ENCODE measurements at places on chromosomes 4 and X.

- DNase-seq, result no peak
Observed at GRCh38 chrX:102968216-102968615, 31.1 kb downstream of the RAB40AL start.

- no peak for DNase-seq
Observed at GRCh38 chr4:147570616-147571015, 46.6 kb upstream of the TMEM184C start.

- DNase-seq, result no peak
Observed at GRCh38 chr4:153274967-153275366, 69.5 kb upstream of the MND1 start.

GRCh38 chr4:38745881-38746280, 36.9 kb downstream of the TLR10 start:
- DNase-seq, result no peak

DNA sequence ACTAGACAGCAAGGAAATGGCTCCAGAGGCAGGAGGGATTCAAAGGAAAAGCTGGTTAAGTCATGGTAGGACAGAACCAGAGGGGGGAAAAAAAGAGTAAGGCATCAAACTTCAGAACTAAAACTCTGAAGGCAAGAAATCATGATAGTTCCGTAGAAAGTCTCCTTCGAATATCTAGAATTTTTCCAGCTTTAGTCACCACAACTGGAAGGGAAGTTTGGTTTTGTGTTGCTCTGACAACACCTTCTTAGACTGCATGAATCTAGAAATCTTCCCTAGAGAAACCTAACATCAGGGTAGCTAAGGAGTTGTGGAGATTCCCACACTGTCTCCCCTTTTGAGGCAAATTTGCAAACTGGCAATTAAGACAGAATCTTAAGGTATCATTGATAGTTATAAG, 33.7 kb downstream of the AMMECR1 start:
- DNase-seq, result no peak

- DNase-seq, result no peak
Observed at GRCh38 chrX:131778269-131779218, 234.7 kb downstream of the OR13H1 start.

DNA sequence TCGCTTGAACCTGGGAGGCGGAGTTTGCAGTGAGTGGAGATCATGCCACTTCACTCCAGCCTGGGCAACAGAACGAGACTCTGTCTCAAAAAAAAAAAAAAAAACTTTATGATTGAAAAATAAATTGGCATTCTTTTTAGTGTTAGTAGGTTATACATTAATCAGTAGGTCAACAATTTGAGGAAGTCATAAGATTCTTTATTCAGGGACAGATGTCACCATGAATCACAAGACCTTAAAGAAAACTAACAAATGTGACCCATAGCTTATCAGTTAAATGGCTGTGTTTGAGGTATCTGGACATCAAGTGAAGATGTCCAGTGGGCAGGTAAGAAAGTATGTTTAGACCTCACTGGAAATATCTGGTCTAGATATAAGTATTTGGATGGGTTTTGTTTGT, 9.3 kb upstream of the PRMT9 start:
- no peak for DNase-seq

DNA sequence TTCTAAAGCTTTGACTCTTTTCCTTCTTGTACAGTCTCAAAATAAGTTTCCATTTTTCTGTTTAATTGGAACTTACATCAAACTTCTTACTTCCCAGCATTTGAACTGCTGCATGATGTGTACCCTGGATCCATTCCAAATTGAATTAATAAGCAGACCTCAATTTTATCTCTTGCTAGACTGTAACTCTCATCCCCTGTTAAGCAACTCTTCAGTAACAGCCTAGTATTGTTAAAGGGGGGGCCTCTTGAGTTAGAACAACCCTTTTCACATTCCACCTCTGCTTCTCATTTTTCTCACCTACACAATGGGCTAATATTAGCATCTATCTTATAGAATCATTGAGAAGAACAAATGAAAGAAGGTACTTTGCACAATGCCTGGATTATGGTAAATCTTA, 169.4 kb downstream of the IL1RAPL1 start:
- no peak for DNase-seq

- no peak for DNase-seq
Observed at GRCh38 chr4:2848449-2848848, 4.8 kb downstream of the ADD1 start.

- no peak for DNase-seq
Observed at GRCh38 chrX:153342762-153343558, 9.0 kb downstream of the ZNF275 start.

DNA sequence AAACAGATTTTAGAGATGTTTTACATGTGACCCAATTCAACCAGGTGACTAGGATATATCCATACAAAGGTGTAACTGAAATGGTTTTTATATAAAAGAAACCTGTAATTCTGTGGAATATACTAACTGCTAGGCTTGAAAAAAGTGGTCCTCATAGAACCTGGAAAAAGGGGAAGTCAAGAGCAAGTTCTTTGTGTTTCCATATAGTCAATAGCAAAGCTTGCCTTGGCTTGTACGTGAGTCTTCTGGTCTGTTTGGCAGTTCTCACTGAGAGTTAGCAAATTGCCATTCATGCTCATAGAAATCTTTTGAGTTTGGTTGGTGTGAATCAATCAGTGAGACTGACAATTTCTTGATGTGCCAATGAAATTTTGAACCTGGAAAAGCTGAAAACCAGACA, 79.4 kb upstream of the SMIM10 start:
- no peak for DNase-seq

- no peak for DNase-seq
Observed at GRCh38 chr4:147524601-147525000, 43.7 kb downstream of the EDNRA start.

DNA sequence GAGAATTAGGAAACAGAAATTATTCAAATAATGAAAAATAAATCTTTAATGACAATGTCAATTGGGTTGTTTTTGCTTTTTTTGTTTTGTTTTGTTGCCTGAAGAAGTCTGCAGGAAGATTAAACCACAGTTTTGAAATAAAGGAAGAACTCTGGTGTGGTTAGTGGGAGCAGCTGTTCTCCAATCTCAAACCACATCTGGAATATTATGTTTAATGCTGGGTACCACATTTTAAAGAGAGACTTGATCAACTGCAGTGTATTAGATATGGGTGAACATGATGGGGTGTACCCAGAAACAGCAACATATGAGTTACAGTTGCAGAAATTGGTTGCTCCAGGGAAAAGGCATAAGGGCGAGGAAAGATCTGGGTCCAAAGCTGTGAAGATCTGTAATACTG, 171.2 kb upstream of the RPL34 start:
- DNase-seq, result no peak

GRCh38 chr4:36123906-36124305, 120.4 kb downstream of the ARAP2 start:
- no peak for DNase-seq

DNA sequence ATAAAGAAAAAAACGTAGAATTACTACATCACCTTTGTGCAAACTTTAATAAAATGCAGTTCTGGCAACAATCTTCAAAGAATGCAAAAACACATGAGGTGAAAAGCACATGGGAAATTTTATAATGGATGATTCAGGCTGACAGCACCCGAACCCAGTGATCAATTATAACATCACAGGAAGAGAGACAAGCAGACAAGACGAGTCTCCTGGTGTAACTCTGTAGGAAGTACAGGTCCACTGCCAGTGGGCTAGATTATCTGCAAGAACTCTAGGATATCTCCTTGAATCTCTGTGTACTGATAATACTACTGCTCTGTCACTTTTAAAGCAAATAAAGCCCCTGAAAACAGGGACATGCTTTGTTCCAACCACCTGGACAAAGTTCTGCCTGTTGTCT, 58.9 kb upstream of the NXF3 start:
- DNase-seq, result no peak

- DNase-seq, result no peak
Observed at GRCh38 chrX:111444881-111445280, 32.9 kb upstream of the DCX start.

- DNase-seq, result no peak
Observed at GRCh38 chrX:74922922-74923543, 2.2 kb downstream of the NEXMIF start.

DNA sequence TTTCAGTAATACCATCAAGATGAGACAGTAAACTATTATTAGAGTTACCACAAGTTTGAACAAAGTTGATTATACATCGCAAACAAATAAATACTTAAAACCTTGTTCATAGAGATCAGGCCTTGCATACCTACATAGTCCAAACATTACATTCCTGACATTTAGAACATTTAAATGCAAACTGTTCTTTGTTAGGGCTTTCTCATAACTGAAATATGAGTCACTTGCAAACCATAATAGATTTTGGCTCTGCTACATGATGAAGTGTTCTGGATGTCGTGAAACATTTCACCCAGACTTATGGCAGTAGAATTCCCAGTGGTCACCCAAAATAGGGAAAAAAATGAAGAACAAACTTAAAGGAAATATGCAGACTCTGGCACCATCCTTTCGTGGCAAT, 75.0 kb downstream of the FAT4 start:
- no peak for DNase-seq

DNA sequence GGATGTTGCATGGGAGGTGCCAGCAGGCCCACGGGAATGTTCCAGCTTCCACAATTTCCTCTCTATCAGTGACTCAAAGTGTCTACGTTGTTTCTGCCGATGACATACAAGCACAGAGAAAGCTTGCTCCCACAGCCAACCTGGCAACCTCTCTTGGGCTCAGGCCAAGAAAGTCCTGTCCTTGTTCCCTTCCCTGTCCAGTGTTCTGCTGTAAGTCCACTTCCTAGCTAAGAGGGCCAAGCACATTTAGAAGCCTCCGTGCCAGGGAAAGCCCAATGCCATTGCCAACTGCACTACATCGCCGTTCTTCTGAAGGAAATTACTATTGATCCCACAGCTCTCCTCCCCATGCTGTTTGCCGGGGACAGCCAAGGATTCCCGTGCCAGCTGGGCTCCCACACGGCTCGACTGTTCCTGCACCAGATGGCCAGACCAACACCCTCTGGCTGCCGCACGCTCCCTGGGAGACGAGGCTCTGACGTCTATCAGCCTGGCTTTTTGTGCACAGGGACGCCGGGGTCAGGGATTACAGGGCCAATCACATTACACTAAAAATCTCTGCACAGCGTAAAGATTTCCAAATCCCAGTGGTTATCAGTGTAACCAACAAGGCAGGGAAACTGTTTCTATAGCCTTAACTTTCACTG, 284.0 kb downstream of the BCOR start:
- DNase-seq, result no peak

- no peak for DNase-seq
Observed at GRCh38 chrX:24080704-24081103, 25.9 kb downstream of the EIF2S3 start.

- DNase-seq, result no peak
Observed at GRCh38 chrX:103488332-103488731, 31.0 kb downstream of the RAB40A start.

DNA sequence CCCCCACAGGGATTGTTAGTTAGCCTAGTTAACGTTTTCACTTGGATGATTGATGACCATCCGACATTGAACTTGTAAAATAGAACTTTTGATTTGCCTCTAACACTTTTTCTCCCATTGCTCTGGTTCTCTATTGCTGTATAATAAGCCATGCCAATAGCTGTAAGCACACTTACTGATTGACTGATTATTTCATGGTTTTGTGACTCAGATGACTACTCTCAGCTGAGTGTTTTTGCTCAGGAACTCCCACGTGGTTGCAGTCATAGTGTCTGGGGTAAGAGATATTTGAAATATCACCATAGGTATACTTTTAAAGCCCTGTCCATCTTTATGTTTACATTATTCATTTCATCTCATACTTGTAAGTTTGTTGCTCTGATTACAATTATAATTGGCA, 1285.5 kb downstream of the STIM2 start:
- no peak for DNase-seq

DNA sequence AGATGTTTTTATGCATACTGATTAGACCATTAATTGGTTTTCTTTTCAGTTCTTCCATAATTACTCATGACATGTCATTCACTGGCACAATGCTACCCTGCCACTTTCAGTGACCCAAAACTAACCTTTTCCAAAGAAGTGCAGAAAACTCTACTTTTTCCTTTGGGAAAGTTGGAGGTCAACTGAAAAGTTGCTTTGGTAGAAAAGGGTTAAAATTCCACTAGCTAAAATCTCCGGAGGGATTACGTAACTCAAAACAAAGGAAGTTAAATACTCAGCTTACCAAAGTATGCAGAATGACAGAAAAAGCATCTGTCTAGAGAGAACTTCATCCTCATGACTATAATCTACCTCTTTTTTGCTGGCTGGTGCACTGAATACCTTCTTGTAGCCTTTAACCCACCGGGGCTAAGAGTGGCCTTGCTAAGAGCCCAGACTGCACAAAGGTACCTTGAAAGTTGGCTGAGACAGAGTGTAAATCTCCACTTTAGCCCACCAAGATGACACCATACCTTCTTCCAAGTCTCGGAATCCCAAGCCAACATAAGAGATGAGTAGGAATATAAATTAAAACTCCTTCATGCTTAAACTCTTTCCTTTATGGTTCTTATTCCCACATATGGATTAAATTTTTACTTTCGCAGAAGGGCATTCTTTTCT, 1099.5 kb upstream of the INTU start:
- no peak for DNase-seq

- DNase-seq, result no peak
Observed at GRCh38 chr4:57265831-57266582, 155.8 kb upstream of the IGFBP7 start.

GRCh38 chr4:87298362-87298761, 24.3 kb downstream of the HSD17B13 start:
- DNase-seq, result no peak

DNA sequence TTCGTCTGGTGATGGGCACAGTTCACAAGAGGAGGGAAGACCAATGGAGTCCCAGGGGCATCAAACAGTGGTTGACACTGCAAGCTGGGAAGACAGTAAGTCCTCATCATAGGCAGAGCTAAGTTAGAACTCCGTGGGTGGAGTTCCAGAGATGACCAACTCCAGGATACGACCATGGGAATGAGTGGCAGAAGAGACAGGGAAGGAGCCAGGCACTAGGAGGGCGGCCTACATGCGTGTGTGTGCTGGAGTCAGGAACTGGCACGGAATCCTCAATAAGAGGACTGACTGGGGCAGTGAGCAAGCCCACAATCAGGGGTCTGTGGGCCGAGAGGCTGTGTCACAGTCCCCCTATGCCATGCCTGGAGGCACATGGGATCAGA, 30.4 kb upstream of the IRAK1 start:
- DNase-seq, result no peak

GRCh38 chr4:67754288-67754687, at the start of gene GNRHR:
Gene GNRHR (minus strand): TSS chr4:67754388. CDS start chr4:67754335, 53 bp downstream.
- DNase-seq, result no peak

DNA sequence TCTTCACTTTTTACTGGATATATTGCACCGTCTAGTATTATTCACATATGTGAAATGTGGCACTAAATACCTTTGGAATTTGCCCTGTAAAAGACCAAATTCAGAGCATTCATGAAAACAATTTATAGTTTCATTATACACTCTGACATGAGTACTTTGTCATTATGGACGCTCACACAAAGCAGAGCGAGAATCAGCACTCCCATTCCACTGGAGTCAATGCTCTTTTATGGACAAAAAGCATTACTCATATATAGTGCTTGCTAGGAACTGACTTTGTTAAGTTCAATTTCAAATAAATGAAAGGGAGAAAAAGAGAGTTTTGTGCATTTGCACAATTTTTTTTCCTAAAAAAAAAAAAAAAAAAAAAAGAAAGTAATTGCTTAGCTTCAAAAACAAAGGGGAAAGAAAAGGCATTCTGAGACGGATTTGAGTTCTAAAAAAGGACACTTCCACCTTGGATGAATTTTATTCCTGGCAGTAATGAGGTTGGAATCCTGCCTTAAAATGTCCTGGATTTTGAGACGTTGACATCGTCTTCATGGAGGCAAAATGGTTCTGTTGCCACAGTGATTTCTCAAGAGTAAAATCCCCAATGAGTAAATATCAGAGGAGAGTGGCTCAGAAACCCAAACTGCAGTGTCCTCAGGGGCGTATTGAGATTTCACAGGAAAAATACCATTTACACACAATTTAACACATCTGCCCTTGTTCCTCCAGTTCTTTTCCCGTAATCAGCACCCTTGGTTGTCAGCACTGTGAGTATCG, 34.8 kb downstream of the CCDC149 start:
- DNase-seq, result no peak
